ENCODE measurements at places on chromosomes 1 and 21.

DNA sequence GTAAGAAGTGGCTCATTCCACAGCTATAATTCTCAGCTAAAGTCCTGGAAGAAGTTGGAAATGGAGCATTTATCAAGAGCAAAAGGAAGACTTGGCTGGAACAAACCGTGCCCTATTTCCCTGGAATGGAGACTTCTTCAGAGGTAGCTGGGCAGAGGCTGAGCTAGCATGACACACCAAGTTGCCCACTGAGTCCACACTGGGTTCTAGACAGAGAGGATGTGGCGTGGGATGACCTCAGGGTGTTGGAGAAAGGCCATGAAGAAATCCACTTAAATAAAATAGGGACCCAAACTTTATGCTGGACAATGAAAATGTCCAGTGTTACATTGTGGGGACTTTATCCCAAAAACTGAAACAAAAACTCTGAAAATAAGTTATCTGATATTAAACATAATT, 116.2 kb downstream of the KCNJ6 start:
- no peak for DNase-seq

GRCh38 chr1:222787729-222788128, 27.1 kb upstream of the DISP1 start:
- no peak for DNase-seq

DNA sequence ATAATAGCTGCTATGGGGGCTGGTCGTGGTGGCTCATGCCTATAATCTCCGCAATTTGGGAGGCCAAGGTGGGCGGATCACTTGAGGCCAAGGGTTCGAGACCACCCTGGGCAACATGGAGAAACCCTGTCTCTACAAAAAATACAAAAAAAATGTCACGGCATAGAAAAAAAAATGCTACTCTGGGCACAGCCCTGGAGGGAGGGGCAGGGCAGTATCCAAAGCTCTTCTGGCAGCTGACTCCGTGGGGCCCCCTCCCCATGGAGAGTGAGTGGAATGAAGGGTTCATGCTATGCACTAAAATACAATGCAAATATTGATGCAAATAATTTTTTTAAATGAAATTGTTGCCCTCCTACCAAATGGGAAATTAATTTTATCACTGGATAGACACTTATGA, 78.7 kb downstream of the DESI2 start:
- DNase-seq, result no peak

- DNase-seq, result no peak
Observed at GRCh38 chr1:119882132-119883049, 13.9 kb downstream of the ADAM30 start.

DNA sequence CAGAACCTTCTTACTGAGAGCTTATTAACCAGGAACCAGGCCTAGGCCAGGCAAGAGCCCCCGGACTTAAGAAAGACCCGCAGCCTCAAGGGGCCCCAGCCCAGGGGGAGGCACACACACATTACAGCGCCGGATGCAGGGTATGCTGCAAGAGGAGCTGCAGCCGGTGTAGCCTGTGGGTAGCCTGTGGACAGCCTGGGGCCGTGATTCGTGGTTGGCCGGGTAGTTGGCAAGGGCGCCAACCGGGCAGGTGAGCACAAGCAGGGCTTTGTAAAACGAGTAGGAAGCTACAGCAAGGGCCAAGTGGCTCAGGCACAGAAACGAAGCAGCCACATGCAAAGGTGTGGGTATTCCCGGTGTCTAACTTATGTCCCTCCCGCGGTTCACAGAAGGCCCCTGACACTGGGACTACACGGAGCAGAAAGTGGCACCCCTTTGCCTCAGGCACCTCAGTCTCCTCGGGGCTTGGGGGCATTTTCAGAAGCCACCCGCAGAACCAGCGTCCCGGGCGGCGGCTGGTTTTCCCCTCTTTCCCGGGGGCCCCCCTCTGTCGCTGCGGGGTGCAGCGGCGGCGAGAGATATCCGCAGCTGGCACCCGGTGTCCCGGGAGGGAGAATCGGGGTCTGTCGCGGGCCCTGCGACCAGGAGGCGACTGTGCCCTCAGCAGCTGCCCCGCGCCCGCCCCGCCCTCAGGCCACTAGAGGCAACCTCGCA, 40.8 kb downstream of the KIAA1614 start:
- DNase-seq, result no peak

- no peak for DNase-seq
Observed at GRCh38 chr1:211825980-211826379, 4.6 kb downstream of the LPGAT1 start.

DNA sequence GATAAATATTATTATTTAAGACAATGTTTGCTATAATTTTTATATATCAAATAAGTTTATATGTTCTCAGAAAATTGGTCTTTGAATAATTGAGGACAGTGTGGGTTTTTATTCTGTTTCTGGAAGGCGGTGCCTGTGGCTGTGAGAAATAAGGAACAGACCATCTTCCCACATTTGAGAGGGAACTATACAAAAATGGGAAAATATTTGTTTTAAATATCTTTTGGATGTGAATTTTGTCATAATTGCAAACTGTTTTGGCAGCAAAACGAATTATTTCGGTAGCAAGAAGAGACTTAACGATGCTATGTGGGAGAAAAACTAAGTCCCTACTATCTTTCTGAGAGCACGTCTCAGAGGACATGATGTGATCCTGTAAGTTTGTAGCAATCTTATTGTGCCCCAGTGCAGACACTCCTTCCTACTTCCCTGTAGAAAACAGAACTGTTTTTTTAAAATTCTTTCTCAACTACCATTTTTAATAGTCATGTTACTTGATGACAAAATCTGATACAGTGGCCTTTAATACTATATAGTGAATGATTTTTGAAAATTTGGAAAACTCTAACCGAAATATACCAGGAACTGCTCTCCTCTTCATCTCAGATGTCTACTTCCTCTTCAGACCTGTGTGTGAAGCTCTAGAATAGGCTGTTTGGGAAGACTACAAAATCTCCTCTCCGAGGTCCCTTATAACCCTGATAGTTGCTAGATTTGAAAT, 25.4 kb downstream of the PTPRC start:
- DNase-seq, result no peak

DNA sequence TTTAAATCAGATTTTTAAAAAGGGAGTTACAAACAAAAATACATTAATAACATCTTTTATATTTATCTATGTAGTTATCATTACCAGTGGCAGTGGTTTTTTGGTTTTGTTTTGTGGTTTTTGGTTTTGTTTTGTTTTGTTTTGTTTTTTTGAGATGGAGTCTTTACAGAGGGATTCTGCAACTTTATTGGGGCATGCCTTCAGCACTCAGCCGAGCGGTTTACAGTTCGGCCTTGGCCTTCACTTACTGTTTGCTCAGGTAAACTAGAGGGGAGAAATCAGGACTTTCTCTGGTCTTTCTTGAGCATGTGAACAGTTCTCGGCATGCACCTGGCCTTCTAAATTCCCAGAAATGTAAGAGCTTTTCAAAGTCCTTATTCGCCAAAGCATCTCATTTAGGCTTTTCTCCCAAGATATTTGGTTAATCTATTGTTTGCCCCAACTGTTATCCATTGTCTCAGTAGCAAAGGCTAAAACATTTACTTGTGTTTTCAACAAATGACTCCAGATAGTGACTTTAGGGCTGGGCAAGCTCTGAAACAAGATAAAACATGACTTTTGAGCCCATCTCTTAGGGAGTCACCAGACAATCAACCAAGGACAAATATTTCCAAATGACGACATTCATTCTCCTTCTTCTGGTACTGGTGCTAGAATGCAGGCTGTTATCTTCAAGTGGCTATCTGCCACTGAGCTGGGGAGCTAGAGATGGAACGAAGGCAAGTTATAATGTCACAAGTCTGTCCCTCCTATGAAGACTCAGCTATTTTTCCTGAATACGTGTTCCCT, 48.4 kb upstream of the ADORA3 start:
- DNase-seq, result no peak

Data from stimulated activated CD4-positive, alpha-beta T cell treated with anti-CD3 and anti-CD28 coated beads, Interleukin-1b, Interleukin-23, amount 100 ng/mL, for 1 hour (primary cell).